ENCODE measurements at places on chromosomes 1 and 21.

DNA sequence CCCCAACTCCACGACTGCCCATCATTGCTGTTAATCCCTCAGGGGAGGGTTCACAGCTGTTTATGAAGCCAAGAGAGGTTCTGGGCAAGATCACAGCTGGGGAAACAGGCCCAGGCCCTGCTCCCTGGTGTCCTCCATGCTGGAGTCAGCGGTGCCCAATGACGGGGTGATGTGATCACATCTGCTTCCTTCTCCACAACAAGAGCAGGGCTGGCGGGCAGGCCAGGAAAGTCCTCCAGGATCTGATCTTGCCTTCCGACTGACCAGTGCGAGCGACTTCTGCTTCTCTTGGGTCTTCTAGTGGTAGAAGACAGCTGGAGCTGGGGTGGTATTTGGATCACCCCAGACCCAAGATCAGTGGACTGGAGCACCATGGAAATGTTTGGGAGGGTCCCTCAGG lies 951 bp upstream of the LINGO4 start:
- no peak for DNase-seq

- no peak for DNase-seq
Observed at GRCh38 chr1:170290276-170290675, 144.5 kb downstream of the NTMT2 start.

GRCh38 chr1:13462682-13463081 lies 51.1 kb downstream of the LRRC38 start:
- no peak for DNase-seq

- no peak for DNase-seq
Observed at GRCh38 chr1:232695621-232696385, 65.9 kb upstream of the SIPA1L2 start.

- no peak for DNase-seq
Observed at GRCh38 chr1:53601031-53601745, 137.8 kb downstream of the GLIS1 start.

- no peak for DNase-seq
Observed at GRCh38 chr1:6006882-6007281, 14.7 kb upstream of the NPHP4 start.

- no peak for DNase-seq
Observed at GRCh38 chr1:26364956-26365355, 7.6 kb downstream of the ZNF683 start.

- no peak for DNase-seq
Observed at GRCh38 chr1:107609808-107610207, 355.2 kb downstream of the VAV3 start.
